Stimulated activated CD4-positive, alpha-beta T cell treated with anti-CD3 and anti-CD28 coated beads, Interleukin-2, amount 100 ng/mL, for 4 hours (primary cell): ENCODE measurements at places on chromosomes 13 and 19.

DNA sequence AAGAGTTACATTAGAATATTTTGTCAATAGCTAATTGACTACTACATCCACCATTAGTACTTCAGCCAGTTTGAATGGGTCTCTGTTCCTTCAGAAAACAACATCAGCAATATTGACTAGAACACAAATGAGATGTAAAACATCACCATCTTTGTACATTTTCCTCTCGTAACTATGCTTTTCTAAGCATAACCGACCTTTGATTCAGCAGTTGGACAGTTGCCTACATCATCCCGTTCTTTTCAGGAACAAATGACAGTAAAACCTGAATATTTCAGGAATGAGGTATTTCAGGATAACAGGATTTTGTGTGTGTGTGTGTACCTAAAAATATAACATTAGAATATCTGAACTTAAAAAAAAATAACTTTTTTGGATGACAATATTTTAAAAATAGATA is 60.9 kb downstream of the STARD13 start:
- DNase-seq: no peak

DNA sequence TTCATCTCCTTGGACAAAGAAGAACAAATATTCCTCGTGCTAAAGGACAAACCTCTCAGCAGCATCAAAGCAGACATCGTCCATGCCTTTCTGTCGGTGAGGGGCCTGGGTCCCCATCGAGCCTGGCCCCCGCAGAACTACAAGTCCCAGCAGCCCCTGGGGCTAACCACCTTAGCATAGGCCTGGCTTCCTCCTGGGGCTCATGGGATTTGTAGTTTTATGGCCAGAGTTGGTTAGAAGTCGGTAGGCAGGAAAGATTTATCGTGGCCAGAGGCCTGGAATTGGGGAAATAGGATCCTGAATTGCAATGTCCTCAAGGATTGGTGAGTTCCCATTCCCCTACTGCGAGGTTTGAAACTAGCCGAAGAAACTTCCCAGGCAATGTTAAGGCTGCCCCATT is 19.6 kb downstream of the TMEM150B start:
- peak; percentile 41 for DNase-seq

GRCh38 chr19:29010276-29010675 is 202.7 kb downstream of the UQCRFS1 start:
- DNase-seq: no peak

DNA sequence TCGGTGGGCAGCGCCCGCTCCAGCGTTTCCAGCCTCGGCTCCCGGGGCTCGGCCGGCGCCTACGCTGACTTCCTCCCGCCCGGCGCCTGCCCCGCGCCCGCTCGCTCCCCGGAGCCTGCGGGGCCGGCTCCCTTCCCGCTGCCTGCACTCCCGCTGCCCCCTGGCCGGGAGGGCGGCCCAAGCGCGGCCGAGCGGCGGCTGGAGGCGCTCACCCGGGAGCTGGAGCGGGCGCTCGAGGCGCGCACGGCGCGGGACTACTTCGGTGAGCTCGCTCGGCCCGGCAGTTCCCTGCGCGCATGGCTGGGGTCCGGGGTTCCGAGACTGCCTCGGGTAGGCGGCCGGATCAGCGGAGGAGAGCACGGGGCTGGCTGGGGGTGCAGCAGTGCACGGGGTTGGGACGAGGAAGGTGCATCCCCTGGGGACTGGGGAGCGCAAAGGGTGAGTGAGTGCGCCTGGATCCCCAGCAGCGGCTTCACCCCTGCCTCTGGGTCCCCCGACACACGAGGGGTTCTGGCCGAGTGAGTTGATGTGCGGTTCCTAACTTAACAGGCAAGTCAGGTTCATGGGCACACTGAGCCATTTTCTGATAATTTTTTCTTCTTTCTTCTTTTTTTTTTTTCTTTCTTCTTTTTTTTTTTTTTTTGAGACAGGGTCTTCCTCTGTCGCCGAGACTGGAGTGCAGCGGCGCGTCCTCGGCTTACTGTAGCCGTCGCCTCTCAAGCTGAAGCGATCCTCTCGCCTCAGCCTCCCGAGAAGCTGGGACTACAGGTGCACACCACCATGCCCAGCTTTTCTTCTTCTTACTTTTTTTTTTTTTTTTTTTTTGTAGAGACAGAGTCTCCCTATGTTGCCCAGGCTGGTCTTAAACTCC is 1.1 kb downstream of the WTIP start:
- no peak for DNase-seq

DNA sequence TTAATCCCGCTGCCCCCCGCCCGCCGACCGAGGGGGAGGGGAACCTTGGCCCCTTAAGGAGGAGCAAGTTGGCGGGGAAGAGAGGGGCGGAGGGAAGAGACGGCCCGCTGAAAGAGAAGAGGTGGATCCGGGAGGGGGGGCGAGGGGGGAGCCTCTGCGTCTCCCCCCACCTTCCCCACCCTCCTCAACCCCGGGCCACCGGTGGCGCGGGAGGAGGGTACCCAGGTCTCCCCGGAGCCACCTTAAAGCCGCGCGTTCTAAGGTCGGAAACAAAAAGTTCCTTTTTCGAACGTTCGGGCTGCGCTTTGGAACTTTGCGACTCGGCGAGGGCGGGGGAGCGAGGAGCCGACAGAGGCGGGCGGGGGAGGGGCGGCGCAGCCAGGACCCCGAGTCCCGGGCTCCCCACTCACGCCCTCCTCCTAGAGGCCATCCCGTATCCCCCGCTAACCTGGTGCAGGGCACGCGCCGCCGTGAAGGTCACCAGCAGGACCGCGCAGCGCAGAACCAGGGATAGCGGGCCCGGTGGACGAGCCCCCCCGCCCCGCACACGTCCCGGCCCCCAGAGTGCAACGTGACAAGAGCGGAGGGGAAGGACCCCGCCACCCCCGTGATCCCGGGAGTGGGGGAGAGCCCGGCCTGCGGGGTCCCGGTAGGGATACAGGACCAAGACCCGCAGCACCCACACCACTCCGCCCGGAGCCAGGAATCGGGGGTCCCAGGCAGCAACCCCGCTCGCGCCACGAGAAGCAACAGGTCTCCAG is 659 bp downstream of the ERF start:
- DNase-seq: peak; percentile 77

- DNase-seq: no peak
These were observed 22.8 kb downstream of the RASA3 start for GRCh38 chr13:114109641-114110041.

GRCh38 chr13:73988461-73988860 is 145.7 kb downstream of the KLF12 start:
- DNase-seq: no peak

DNA sequence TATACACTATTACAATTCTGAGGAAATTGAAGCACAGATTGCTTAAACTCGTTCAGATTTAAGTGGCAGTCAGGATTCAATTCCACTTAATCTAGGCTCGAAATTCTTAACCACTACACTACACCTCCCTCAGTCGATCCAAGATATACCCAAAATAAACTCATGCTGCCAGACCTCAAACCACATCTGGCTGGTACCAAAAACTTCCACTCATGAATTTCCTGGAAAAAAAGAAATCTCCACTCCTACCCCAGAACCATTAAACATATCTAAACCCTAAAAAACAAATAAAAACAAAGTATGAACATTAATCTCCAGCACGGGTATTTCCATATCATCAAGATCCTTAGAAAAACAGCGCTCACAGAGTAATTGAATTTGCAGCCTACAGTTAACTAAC is 1.1 kb downstream of the ZFP30 start:
- DNase-seq: no peak

GRCh38 chr19:55529636-55530234 is 7.2 kb downstream of the SBK2 start:
- no peak for DNase-seq

GRCh38 chr13:40064154-40065097 is 409.0 kb downstream of the COG6 start:
- no peak for DNase-seq

GRCh38 chr13:98399756-98400155 is 177.2 kb downstream of the STK24 start:
- DNase-seq: no peak

DNA sequence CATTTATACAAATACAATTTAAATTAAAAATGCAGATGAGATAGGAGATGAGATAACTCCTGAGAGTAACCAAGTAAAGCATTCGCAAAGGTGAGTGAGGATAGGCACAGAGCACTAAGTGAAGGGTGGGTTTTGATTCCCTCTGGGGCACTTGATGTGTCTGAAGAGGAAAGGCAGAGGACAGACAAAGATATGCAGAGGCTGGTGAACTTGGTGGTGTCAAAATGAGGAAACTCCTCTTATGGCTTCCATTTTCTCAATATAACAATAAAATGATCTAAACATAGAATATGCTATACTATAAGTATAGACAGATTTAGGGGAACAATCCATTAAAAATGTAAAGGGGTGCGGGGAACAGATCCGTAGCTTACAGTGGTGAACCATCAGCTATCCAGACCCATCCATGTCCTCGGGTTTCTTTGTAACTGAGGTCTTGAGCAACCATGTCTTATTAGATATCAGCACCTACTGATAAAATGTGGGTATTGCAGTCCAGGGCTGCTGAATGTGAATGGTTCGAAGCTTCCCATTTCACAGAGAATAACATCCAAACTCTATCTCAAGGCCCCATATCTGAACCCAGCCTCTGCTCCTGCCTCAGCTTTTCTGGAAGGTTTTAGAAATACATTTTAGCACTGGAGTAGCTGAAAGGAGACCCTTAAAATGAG is 73.9 kb upstream of the SLC10A2 start:
- DNase-seq: no peak

DNA sequence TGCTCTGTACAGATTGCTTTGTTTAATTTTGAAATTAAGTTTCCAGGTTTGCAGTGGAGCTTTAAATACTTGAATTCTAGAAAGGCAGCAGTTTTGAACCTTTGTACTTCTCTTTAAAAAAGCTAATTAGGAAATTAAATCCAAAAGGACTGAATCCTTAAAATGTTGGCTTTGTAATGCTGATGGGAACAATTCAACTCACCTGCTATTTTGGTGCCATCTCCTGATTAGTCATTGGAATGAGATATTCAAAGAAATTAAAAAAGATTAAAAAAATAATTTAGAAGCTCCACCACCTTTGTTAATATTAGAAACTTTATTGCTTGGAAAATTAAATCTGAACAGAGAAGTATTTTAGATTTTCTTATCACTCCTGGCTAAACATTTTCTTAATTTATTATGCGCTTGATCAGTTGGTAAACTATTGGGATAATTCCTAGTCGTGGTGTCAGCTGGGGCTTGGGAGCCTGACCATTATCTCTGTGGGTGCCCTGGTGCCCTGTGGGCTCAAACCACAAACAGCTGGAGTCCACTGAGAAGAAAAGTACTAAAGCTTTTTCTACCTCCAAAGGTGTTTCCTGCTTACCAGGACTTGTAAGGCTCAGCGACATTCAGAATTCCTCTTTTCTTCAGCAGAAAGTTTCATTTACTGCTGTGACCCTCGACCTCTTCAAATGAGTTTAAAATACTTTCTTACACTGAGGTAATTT is 540.4 kb downstream of the DIAPH3 start:
- no peak for DNase-seq

GRCh38 chr13:36057041-36057440 is 74.1 kb downstream of the DCLK1 start:
- DNase-seq: no peak

GRCh38 chr19:43997631-43998290 is 5.0 kb upstream of the ZNF230 start:
- DNase-seq: no peak

DNA sequence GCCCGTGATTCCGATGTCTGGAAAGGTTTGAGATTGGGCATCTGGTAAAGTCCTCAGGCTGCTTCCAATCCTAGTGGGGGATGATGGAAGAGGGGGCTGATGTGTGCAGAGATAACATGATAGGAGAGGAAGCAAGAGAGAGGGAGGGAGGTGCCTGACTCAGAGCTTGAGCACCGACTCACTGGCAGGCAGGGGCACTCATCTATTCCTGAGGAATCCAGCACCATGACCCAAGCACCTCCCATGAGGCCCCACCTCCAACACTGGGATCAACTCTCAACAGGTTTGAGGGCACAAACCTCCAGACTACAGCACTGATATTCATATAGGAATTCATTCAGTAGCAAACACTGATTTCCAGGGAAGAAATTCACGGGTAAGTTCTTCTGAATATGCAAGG is 5.6 kb upstream of the SIGLEC9 start:
- DNase-seq: no peak
